Left cardiac atrium (tissue), 4 donors: ENCODE measurements at places on chromosomes 12 and 14. TPM values are rescaled to one million over a fixed set of nuclear protein-coding genes. Genes with fewer than 3 reads are reported as not detected.

GRCh38 chr12:120356567-120357030 is 12.4 kb downstream of the MSI1 start:
- DNase-seq = peak; percentile 78

DNA sequence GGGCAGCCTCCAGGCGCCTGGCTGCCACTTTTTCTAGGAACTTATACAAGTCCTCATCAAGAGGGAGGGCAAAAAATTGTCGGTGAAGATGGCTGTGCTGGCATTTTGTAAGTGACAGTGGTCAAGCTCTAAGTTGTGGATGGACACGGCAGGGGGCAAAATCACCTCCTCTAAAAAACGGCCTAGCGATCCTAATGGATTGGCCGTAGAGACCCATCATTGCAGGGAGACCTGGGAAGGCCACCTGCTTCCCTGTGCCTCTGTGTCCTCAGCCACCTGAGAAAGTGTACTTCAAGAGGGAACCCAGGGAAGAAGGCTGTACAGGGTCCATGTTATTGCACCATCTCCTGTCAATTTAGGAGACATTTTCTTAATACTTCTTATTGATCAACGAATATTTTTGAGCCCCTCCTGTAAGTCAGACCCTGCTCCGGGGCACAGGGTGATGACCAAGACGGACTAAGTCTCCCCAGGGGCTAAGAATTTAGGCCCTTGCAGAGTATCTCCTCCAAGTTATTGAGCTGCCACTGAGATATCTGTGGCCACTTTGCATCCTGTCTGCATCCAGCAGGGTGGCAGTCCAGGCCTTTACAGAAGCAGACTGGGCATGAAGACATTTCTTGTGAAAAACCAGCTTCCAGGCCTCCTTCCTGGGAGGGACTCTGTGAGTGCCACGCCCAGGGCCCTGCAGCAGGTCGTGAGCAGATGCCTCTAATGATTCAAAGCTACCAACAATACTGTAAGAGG is 40.5 kb downstream of the PSMA6 start:
- peak; percentile 33 for DNase-seq

- no peak for DNase-seq
Measured at GRCh38 chr12:59020073-59020946, 100.0 kb upstream of the LRIG3 start.

- no peak for DNase-seq
Measured at GRCh38 chr12:3223601-3224529, 146.7 kb downstream of the TSPAN9 start.

The CPNE6 gene
- not detected for total RNA-seq

- no peak for DNase-seq
Measured at GRCh38 chr12:96812153-96812552, 94.9 kb upstream of the NEDD1 start.

The DPY19L2 gene
- 45.3 TPM for total RNA-seq

The SSPN gene
- total RNA-seq = 103 TPM

The SIX1 gene
- total RNA-seq = 0.24 TPM

GRCh38 chr12:88093573-88093972 is 48.3 kb downstream of the CEP290 start:
- DNase-seq = no peak
